ENCODE measurements at places on chromosomes 7 and 10. TPM values are rescaled to one million over a fixed set of nuclear protein-coding genes. Genes with fewer than 3 reads are reported as not detected.

DNA sequence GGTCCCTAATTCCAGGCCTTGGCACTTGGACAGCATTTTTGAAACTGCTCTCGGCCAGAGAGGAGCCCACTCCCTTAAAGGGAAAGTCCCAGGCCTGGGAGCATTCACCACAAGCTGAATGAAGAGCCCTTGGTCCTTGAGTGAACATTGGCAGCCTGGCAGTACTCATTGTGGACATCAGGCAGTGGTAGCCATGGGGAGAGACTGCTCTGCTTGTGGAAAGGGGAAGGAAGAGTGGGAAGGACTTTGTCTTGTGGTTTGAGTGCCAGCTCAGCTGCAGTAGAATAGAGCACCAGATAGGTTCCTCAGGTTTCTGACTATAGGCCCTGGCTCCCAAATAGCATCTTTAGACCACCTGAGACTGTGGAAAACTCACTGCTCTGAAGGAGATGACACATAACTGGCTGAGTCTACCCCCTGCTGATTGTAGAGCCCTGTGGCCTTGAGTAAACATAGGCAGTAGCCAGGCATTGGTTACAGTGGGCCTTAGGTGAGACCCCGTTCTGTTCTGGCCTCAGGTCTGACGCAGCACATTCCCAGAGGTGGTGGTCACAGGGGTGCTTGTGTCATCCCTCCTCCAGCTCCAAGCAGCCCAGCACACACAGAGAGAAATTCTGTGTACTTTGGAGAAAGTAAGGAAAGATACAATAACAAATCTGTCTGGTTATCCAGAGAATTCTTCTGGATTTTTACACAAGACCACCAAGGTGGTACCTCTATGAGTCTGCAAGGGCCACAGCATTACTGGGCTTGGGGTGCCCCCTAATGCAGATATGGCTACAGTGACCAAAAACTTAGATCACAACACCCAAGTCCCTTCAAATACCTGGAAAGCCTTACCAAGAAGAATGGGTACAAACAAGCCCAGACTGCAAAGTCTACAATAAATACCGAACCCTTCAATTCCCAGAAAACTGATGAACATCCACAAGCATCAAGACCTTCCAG is 153.8 kb downstream of the GNAI1 start:
- H3K4me3 ChIP-seq, result no peak overlapping the region
- no peaks in the 10 kb centered on the region for H3K36me3 ChIP-seq
- no peaks in the 10 kb centered on the region for H3K4me1 ChIP-seq
- DNase-seq, result no peak

DNA sequence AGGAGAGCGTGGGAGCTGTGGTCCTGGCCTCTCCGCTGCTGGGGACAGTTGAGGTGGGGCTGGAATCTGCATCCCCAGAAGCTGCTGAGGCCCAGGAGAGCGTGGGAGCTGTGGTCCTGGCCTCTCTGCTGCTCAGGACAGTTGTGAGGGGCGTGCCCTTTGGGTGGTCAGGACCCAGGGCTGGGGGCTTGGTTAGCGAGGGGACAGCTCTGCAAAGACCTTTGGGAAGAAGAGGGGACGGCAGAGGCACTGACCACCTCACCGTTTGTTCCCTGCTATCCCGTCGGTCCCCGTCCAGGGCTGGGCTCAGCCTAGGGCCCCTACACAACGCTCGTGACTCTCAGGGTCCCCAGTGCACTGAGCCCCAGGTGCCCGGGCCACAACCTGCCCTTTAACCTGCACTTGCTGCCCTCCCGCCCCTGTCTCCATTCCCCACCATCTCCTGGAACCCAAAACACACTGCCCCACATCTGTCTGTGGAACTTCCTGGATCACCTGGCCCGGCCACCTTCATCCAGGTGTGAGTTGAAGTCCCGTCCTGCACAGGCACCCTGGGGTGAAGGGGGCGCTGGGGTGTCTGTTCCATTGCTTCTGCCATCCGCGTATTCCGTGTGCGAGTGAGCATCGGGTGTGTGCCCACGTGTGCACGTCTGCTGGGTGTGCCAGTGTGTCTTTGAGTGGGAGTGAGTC is 14.1 kb downstream of the FOXL3 start:
- no peaks in the 10 kb centered on the region for H3K36me3 ChIP-seq
- H3K4me1 ChIP-seq, result no peaks in the 10 kb centered on the region
- H3K4me3 ChIP-seq, result no peak overlapping the region
- no peak overlapping the region for H3K27ac ChIP-seq
- H3K27me3 ChIP-seq, result no peaks in the 10 kb centered on the region
- no peak for DNase-seq

- H3K4me1 ChIP-seq, result no peaks in the 10 kb centered on the region
- no peak overlapping the region for H3K4me3 ChIP-seq
- no peaks in the 10 kb centered on the region for H3K36me3 ChIP-seq
- H3K27ac ChIP-seq, result no peak overlapping the region
- no peaks in the 10 kb centered on the region for H3K27me3 ChIP-seq
- no peak for DNase-seq
These were observed 300.7 kb upstream of the ADARB2 start for GRCh38 chr10:2038036-2038435.

GRCh38 chr7:149728491-149729375 is 44.7 kb downstream of the ZNF467 start:
- H3K27me3 ChIP-seq, result no peaks in the 10 kb centered on the region
- no peak overlapping the region for H3K27ac ChIP-seq
- no peak for DNase-seq
- H3K4me3 ChIP-seq, result no peak overlapping the region
- no peaks in the 10 kb centered on the region for H3K4me1 ChIP-seq

- no peaks in the 10 kb centered on the region for H3K36me3 ChIP-seq
- H3K27ac ChIP-seq, result no peak overlapping the region
- DNase-seq, result no peak
- H3K27me3 ChIP-seq, result no peaks in the 10 kb centered on the region
- H3K4me3 ChIP-seq, result no peak overlapping the region
These were observed 198.9 kb upstream of the CCDC6 start for GRCh38 chr10:60105295-60105695.

DNA sequence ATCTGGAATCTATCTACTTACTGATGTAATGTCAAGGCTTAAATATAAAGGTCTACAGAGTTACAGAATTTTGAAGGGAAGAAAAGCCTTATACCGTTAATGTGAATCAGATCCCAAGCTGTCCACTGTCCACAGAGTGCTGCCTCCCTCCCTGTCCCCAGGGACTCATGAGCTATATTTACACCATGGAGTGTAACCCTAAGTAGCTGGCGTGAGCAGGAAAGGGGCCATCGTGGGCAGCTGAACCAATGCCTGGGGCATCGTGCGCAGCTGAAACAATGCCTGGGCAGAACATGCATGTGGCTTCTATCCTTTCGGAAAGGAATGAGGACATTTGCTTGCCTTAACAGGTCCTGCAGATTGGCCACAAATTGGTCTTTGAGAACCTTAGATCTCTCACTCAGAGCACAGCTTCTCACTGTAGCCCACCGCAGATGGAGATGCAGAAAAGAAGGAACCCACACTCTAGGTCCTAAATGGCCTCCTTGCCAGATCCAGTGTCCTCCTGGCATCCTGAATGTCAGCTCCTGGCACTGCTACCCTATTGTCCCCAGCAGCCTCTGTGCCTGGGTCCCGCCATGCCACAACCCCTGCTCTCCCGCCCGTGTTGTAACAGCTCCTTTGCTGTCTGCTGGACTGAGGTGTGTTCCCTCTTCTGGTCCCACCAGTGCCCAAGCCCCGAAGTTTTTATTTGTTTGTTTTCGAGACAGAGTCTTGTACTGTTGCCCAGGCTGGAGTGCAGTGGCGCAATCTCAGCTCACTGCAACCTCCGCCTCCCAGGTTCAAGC is 30.3 kb downstream of the CCDC3 start:
- DNase-seq, result no peak
- no peaks in the 10 kb centered on the region for H3K4me1 ChIP-seq
- no peaks in the 10 kb centered on the region for H3K36me3 ChIP-seq
- H3K4me3 ChIP-seq, result no peak overlapping the region

GRCh38 chr7:82393840-82394220 is 49.7 kb downstream of the CACNA2D1 start:
- H3K4me1 ChIP-seq, result no peaks in the 10 kb centered on the region
- no peaks in the 10 kb centered on the region for H3K27me3 ChIP-seq
- H3K4me3 ChIP-seq, result no peak overlapping the region
- H3K27ac ChIP-seq, result no peak overlapping the region

DNA sequence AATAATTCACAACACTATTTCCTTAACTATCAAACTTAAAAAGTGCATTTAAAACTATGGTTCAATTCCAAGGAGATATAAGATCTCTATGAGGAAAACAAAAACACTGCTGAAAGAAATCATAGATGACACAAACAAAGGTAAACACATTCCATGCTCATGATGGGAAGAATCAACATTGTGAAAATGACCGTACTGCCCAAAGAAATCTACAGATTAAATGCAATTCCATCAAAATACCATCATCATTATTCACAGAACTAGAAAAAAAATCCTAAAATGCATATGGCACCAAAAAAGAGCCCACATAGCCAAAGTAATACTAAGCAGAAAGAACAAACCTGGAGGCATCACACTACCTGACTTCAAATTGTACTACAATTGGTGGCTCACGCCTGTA is 159.9 kb upstream of the EEPD1 start:
- no peak overlapping the region for H3K27ac ChIP-seq
- no peak overlapping the region for H3K4me3 ChIP-seq
- no peaks in the 10 kb centered on the region for H3K36me3 ChIP-seq
- H3K27me3 ChIP-seq, result no peaks in the 10 kb centered on the region
- H3K4me1 ChIP-seq, result no peaks in the 10 kb centered on the region

DNA sequence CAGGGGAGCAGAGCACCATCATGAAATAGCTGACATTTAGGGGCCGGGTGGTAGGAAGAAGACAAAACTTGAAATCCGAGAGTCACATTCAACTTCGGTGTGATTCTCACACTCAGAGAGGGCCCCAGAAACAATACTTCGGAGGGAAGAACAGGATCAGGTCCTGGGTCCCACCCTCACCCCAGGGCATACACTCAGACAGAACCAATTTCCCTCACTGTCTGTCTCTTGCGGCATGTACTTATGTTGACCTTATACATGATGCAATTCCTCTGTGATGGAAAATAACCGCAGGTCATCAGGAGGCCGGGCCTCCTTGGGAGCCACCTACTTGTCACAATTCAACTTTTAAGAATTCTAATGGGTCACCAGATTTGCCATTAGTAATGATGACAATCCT is 26.3 kb upstream of the HMX3 start:
- H3K4me3 ChIP-seq, result no peak overlapping the region
- H3K27ac ChIP-seq, result no peak overlapping the region
- H3K27me3 ChIP-seq, result no peaks in the 10 kb centered on the region
- H3K4me1 ChIP-seq, result no peaks in the 10 kb centered on the region

GRCh38 chr10:16887565-16887964 is 70.3 kb upstream of the RSU1 start:
- no peak overlapping the region for H3K4me3 ChIP-seq
- no peak for DNase-seq
- H3K27me3 ChIP-seq, result no peaks in the 10 kb centered on the region

- H3K27me3 ChIP-seq, result no peaks in the 10 kb centered on the region
- no peaks in the 10 kb centered on the region for H3K4me1 ChIP-seq
These were observed 186.7 kb upstream of the KLF6 start for GRCh38 chr10:3971713-3972112.

GRCh38 chr7:1902231-1902855 is 232.3 kb downstream of the ELFN1 start:
- no peak overlapping the region for H3K27ac ChIP-seq
- no peak for DNase-seq
- H3K4me1 ChIP-seq, result no peaks in the 10 kb centered on the region
- H3K4me3 ChIP-seq, result no peak overlapping the region

- no peak overlapping the region for H3K4me3 ChIP-seq
- no peaks in the 10 kb centered on the region for H3K36me3 ChIP-seq
- no peak overlapping the region for H3K27ac ChIP-seq
- peaks cover 8% of the 10 kb centered on the region for H3K27me3 ChIP-seq
These were observed 1.2 kb upstream of the DKK1 start for GRCh38 chr10:52312942-52313255.

DNA sequence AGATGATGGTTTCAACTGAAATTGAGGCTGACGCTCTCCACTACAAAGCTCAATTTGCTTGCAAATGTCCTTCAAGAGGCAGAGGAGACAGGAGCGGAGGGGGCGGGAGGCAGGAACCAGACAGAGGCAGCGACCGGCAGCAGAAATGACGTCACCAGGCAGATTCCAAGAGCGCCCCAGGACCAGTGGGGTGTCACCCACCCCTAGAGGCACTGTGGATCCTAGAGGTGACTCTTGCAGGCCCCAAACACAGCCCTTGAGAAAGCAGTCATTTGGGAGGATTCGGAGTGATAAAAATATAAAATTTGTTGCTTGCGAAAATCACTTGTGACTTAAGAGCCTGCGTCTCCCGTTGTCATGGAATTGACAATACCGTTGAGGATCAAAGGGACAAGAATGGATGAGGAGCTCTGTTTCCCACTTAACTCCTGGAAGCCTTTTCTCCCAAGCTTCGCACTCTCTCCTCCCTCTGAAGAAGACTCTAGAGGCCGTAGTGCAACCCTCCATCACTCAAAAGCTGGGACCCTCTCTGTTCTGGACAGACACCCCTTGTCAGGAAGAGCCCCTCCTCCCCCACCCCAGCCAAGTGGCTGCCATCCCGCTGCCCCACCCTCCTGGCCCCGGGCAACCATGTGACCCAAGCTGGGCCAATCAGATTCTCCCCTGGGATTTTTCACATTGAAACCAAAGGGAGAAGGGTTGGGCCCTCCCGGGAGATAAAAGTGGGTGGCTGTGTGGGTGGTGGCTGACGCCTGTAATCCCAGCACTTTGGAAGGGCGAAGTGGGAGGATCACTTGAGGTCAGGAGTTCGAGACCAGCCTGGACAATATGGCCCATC is 16.3 kb upstream of the SLC29A4 start:
- no peaks in the 10 kb centered on the region for H3K27me3 ChIP-seq
- no peaks in the 10 kb centered on the region for H3K36me3 ChIP-seq

GRCh38 chr7:129750501-129750900 is 139.0 kb downstream of the NRF1 start:
- H3K27ac ChIP-seq, result no peak overlapping the region
- H3K4me1 ChIP-seq, result no peaks in the 10 kb centered on the region
- no peaks in the 10 kb centered on the region for H3K27me3 ChIP-seq
- H3K4me3 ChIP-seq, result no peak overlapping the region
- H3K36me3 ChIP-seq, result peaks cover 11% of the 10 kb centered on the region
- no peak for DNase-seq

GRCh38 chr7:53110425-53110824 is 75.0 kb downstream of the POM121L12 start:
- DNase-seq, result no peak
- H3K27me3 ChIP-seq, result no peaks in the 10 kb centered on the region
- no peaks in the 10 kb centered on the region for H3K4me1 ChIP-seq

SPDYE2B gene
- not detected for total RNA-seq

CDK5 gene
- 19.1 TPM for total RNA-seq

PON3 gene
- 0.64 TPM for total RNA-seq

RPA3 gene
- total RNA-seq, result 101 TPM

LRRC18 gene
- total RNA-seq, result not detected

INHBA gene
- total RNA-seq, result 0.05 TPM

SLC12A9 gene
- total RNA-seq, result 18.5 TPM

SAMD9L gene
- 29.9 TPM for total RNA-seq
